ENCODE measurements at places on chromosomes 4 and X. TPM values are rescaled to one million over a fixed set of nuclear protein-coding genes. Genes with fewer than 3 reads are reported as not detected.

DNA sequence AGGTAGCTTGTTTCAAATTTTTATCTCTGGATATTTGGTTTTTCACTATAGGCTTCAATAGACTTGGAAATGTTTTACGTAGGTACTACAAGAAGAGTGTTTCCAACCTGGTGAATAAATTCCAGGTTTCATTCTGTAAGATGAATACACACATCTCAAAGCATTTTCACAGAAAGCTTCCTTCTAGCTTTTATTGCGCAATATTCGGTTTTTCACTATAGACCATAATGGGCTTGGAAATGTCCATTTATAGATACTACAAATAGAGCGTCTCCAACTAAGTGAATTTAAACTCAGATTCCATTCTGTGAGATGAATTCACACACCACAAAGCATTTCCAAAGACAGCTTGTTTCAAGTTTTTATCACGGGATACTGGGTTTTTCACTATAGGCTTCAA is 857.7 kb upstream of the HS3ST1 start:
- DNase-seq = no peak
- H3K27me3 ChIP-seq = no peaks in the 10 kb centered on the region
- H3K4me1 ChIP-seq = no peaks in the 10 kb centered on the region
- no peak overlapping the region for H3K27ac ChIP-seq
- no peak overlapping the region for H3K4me3 ChIP-seq

GRCh38 chr4:121449416-121449815 is 68.6 kb upstream of the QRFPR start:
- no peaks in the 10 kb centered on the region for H3K27me3 ChIP-seq
- no peaks in the 10 kb centered on the region for H3K4me1 ChIP-seq
- H3K27ac ChIP-seq = no peak overlapping the region
- no peak for DNase-seq
- no peak overlapping the region for H3K4me3 ChIP-seq

The TEX13D gene
- total RNA-seq = not detected

DNA sequence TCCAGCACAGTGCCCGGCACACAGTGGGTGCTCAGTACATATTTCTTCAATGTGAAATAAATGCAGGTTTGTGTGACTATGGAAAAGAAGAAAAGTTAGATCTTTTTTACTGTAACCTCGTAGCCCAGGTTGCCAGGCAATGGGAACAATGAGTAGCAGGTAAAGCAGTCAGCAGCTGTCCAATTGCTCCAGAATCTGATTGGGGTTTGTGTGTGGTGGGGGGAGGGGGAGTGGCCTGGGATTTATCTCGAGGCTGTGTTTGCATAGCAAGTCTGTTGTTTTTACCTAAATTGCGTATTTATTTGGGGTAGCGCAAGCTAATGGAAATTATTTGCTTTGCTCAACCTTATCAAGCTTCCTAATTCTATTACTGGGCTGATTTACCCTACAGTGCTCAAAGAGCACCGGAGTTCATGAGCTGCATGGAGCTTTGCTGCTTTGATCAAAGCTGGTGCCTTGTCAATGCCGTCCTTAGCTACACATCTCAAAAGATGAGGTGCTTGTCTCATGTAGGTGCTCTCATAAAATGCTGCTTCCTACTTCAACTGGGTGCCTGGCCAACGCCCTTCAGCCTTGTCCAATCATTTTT is 145.0 kb upstream of the DGKK start:
- no peaks in the 10 kb centered on the region for H3K27me3 ChIP-seq
- H3K27ac ChIP-seq = no peak overlapping the region
- no peaks in the 10 kb centered on the region for H3K36me3 ChIP-seq
- no peaks in the 10 kb centered on the region for H3K4me1 ChIP-seq
- H3K4me3 ChIP-seq = no peak overlapping the region

The MAGEB10 gene
- total RNA-seq = not detected

The CLCN5 gene
- total RNA-seq = 56.1 TPM

DNA sequence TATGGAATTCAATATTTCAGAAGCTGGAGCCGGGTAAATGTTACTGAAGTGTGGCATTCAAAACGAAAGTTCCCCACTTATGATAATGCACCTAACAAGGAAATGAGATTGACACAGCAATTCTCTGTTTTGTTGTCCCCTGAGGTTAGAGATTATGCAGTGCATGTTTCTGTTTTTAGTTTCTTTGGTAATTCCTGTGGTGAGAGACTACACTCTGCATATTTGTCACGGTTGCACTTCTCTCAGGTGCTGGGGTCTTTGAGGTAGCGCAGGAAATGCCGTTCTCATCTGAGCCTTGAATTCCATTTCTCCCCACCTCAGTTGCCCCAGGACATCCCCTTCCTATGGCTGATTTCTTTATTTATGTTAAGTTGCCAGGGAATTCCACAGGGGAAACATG is 15.3 kb upstream of the BEND4 start:
- no peaks in the 10 kb centered on the region for H3K36me3 ChIP-seq
- no peak for DNase-seq
- H3K4me3 ChIP-seq = no peak overlapping the region
- no peaks in the 10 kb centered on the region for H3K4me1 ChIP-seq
- no peaks in the 10 kb centered on the region for H3K27me3 ChIP-seq

DNA sequence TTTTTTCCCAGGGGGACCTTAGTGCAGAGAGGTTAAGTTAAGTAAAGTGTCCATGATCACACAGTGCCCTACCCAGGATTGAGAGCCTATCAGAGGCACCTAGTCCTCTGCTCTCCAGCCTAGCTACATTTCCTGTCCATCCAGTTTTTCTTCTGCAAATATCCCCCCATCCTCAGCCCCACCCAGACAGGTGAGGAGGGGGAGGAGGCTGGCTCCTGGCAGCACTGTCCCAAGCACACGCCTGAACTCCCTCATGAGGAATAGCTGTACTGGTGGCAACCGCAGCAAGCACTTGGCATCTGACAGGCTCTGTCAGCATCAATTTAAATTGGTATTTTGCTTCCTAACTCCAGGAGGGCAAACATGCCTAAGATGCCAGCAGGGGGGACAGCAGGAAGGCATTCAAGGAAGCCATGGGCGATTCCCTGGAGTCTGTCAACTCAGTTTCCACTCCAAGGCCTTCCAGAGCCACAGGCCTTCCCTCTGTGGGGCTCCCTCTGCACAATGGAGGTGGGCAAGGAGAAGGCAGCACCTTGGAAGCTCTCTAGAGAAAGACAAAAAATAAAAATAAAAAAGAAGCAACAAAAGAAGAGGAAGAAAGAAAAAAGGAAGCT is 6.4 kb upstream of the FRMPD3 start:
- H3K27ac ChIP-seq = no peak overlapping the region
- no peaks in the 10 kb centered on the region for H3K27me3 ChIP-seq
- no peaks in the 10 kb centered on the region for H3K4me1 ChIP-seq
- no peaks in the 10 kb centered on the region for H3K36me3 ChIP-seq
- H3K4me3 ChIP-seq = no peak overlapping the region
- no peak for DNase-seq

DNA sequence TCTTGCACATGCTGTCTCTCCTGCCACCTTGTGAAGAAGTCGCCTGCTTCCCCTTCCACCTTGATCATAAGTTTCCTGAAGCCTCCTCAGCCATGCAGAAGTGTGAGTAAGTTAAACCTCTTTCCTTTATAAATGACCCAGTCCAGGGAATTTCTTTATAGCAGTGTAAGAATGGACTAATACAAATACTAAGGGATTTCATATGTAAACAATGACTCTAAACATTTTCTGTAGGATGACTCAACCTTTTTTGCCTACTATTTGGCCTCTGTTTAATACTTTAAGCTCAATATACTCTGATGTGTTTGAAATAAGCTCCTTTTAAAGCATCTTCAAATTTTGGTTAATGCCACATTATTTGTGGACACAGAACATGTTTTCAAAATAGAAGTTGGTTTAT is 813.5 kb upstream of the SLIT2 start:
- H3K27me3 ChIP-seq = no peaks in the 10 kb centered on the region
- no peak overlapping the region for H3K4me3 ChIP-seq
- no peaks in the 10 kb centered on the region for H3K36me3 ChIP-seq
- H3K4me1 ChIP-seq = no peaks in the 10 kb centered on the region
- H3K27ac ChIP-seq = no peak overlapping the region

DNA sequence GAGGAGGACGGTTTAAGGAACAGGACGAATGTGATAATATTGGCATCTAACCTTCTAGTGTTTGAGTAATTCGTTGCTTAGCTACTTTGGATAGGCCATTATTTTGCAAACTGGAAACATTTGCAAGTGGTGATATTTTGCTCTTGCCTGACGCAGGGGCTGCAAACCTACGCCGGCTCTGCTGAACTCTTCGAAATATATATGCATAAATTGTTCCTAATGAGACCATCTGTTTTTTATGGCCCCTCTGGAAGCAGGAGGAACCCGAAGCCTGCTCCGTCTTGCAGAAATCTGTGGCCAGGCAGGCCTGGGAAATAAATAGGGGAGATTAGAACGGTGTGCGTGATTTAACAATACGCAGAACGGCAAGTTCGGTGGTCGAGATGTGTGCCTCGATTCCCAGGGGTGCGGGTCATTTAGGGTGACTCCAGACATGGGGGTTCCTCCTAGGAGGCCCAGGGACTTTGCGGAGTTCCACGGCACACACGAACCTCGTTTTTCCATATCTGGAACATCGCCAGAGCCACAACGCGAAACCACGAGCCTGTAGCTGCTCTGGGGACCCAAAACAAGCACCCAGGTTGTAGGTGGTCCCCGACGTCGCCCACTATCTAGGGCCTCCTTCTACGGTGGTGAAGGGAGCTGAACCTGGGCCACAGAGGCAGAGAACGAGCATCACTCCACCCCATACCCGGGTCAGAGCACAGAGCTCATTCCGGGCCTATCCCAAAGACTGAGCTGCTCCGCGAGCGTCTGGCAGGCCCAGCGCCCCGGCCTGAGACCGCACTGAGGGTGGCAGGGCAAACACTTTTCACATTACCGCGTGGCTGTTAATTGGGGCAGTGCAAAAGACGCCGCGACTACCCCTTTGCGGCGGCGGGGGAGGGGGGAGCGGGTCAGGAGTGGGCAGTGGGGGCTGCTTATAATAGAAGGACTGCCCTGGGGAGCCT is 89.7 kb downstream of the BCOR start:
- H3K27ac ChIP-seq = no peak overlapping the region
- H3K4me3 ChIP-seq = no peak overlapping the region
- peaks cover 34% of the 10 kb centered on the region for H3K4me1 ChIP-seq
- H3K36me3 ChIP-seq = no peaks in the 10 kb centered on the region

DNA sequence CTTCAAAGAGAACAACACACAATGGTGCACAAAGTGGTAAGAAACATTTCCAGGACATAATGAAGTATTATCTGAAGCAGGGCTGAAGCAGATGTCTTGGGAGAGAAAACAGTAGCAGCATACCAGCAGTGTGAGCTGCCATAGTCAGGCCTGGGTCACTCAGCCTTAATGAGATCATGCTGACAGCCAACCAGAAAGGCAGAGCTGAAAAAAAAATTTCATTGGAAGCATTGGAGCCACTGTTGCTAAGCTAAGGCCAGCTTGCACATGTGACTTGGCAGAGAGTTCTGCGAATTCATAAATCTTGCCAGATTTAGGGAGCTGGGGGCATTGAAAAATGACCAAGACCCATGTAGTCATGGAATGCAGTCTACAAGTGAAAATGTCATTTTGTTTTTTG is 444.0 kb upstream of the PITX2 start:
- no peaks in the 10 kb centered on the region for H3K27me3 ChIP-seq
- DNase-seq = no peak
- no peaks in the 10 kb centered on the region for H3K36me3 ChIP-seq
- H3K4me3 ChIP-seq = no peak overlapping the region
- H3K27ac ChIP-seq = no peak overlapping the region

DNA sequence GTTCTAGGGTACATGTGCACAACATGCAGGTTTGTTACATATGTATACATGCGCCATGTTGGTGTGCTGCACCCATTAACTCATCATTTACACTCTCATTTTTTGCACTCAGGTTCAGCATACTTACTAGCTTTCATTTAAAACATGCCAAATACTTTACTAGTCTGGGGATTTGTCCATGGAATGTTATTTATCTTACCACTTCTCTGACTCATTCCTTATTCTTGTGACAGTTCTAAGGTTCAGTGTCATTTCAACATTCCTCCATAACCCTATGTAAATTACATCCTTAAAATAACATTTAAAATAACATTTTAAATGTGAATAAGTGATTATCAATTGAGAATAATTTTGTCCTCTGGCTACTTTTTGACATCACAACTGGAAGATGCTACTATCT is 19.5 kb upstream of the SYTL5 start:
- H3K36me3 ChIP-seq = no peaks in the 10 kb centered on the region
- no peak overlapping the region for H3K27ac ChIP-seq
- no peaks in the 10 kb centered on the region for H3K4me1 ChIP-seq
- no peaks in the 10 kb centered on the region for H3K27me3 ChIP-seq

The SLC26A1 gene
- 34.7 TPM for total RNA-seq

The DRD5 gene
- total RNA-seq = not detected

The MID1 gene
- 4.0 TPM for total RNA-seq

DNA sequence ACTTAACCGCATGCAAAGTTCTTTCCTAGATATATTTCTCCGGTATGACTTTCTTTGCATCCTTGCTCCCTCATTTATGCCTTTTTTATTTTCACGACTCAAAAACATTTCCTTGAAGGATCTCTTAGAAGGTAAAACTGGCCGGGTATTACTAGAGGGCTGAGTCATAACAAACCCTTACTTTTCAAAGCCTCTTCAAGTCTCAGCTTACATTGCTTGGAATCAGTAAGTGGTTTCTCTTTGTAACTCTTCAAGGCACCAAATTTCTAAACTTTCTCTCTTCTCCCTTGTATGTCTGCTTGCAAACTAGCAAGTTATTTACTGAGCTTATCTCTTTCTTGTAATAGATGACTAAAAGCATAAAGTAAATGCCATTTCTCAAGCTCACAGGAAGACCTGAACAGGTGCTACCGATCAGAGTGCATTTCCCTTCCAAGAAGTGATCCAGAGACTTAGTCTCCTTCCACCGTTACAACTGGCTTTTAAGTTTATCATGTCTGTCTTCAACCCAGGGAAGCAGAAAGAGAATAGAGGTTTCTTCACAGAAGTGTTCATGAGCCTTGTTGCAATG is 75.5 kb downstream of the ANXA10 start:
- H3K27me3 ChIP-seq = no peaks in the 10 kb centered on the region
- H3K36me3 ChIP-seq = no peaks in the 10 kb centered on the region
- no peak overlapping the region for H3K4me3 ChIP-seq

The F8A2 gene
- total RNA-seq = not detected

DNA sequence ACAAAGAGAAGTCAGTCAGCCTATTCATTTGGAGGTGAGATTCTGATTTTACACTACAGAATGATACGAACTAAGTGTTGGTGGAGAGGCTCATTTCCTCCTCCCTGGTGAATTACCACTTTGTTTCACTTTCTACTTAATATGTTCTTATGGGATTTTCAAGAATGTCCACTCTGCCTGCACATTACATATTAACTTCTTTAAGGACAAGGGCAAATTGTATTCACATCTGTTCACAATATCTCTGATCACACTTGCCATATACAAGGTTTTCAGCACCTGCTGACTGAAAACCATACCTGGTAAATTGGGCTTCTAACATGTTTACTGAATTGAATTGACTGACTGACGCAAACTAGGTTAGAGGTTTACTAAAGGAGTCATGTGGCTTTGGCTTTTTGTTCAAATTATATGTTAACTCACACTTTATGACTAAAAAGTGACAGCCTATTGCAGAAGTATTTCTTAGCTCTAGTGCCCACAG is 188.4 kb upstream of the MBNL3 start:
- H3K36me3 ChIP-seq = no peaks in the 10 kb centered on the region
- no peaks in the 10 kb centered on the region for H3K27me3 ChIP-seq
- no peak overlapping the region for H3K27ac ChIP-seq
- no peak for DNase-seq

The SSX2B gene
- total RNA-seq = not detected

The EIF4E gene
- 64.5 TPM for total RNA-seq

GRCh38 chrX:134478374-134478773 is 18.4 kb downstream of the HPRT1 start:
- H3K27ac ChIP-seq = no peak overlapping the region
- H3K4me3 ChIP-seq = no peak overlapping the region
- peaks cover 4% of the 10 kb centered on the region for H3K36me3 ChIP-seq
- no peaks in the 10 kb centered on the region for H3K27me3 ChIP-seq
- H3K4me1 ChIP-seq = no peaks in the 10 kb centered on the region
